ENCODE measurements at places on chromosomes 4 and X.

DNA sequence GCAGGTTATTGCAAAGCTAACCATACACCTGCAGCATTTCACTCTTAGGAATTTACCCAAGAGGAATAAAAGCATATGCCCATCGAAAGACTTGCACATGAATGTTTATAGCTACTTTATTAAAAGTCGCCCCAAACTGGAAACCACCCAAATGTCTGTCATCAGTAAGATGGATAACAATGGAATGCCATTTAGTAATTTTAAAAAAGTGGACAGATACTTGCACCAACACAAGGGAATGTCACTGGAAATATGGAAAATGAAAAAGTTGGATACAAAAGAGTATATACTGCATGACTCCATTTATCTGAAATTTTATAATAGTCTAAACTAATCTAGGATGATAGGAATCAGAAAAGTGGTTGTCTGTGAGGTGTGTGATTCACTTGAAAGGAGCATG is 12.9 kb downstream of the GK start:
- DNase-seq = no peak

GRCh38 chr4:97868097-97868496 is 275.2 kb downstream of the STPG2 start:
- no peak for DNase-seq

GRCh38 chr4:146269228-146269653 is 54.9 kb downstream of the REELD1 start:
- no peak for DNase-seq

DNA sequence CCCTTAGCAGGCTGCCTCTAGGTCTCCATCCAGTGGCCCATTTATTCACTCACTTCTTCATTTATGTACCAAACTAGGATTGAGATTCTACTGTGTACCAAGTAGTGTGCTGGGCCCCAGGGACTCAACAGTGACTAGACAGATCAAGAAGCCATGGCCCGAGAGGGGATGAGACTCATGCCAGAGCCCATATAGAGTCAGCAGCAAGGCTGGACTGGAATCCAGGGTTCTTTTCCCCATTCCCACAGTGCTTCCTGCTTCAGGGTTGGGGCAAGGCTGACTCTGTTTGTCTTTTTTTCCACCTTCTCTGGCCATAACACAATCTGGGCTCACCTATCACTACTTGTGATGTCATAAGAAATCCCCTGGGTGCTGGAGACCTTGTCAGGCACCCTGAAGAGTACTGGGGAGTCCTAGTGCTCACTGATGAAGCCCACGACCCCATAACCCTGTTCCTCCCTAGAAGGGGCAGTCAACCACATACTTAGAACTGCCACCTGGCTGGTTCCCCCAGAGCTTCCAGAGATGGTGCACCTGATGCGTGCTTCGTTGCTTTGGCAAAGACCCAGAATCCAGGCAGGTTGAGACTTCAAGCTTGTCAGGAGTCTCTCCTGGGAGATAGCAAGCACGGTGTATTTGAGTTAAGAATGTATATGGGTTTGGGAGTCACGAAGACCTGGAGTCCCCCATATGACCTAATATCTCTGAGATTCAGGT is 6.2 kb downstream of the RTL5 start:
- DNase-seq = no peak

- no peak for DNase-seq
Measured at GRCh38 chr4:25330335-25330734, 17.8 kb downstream of the ZCCHC4 start.

DNA sequence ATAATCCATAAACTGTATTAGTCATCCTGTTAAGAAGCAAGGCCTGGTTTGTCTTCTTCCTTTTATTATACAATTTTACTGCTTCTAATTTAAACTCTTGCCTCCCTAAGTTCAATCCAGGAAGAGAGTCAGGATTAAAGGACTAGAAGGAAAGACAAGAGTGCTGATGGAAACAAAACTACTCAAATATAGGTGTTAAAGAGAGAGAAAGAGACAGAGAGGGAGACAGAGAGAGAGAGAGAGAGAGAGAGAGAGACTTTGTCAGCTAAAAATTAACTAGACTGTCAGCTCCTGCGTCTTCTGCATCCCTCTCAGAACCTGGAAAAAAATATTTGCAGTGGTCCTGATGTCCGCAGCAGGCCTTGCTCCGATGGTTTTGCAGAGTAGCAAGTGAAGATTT is 13.5 kb upstream of the FGG start:
- peak; percentile 7 for DNase-seq
